Fibroblast of the aortic adventitia (primary cell): ENCODE measurements at places on chromosomes 7 and 10.

DNA sequence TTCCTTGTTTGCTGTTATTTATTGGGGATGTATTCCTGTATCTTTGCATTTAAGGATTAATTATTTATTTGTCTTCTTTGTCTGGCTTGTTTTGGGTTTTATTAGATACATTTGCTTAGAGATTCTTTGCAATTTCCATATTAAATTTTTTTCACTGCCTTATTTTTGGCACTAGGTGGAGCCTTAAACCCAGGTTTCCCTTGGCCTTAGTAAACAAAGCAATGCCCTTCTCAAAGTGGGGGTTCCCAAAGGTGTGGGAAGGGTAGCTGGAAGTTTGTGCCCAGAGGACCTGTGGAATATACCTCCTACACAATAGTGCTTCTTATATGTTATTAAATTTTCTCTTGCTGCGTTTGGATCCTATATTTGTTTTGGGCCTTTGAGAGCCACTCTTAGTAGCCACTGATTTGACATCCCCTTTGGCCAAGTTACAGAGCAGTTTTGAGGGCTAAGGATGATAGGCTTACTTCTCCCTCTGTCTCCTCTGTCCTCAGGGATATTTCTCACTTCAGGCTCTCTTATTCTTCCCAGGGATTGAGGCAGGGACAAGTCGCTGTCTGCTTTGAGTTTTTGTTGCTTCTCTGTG is 162.3 kb downstream of the ITGB1 start:
- DNase-seq, result peak; percentile 61

DNA sequence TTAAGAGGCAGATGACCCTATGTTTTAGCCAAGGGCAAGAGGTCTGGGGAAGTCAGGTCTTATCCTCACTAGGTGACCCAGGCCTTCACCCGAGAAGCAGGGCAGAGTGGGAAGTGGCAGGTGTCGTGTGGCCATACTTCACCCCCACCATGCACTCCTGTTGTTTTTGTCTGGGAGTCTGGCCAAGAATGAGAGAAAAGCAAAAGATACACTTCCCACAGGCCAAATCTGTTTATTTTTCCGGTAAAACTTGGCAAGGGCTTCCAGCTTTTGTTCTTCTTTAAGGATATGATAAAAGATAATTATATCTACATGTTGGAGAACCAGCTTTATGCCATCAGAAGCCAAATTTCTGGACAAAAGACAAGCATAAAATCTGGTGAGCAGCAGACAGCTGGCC is 137.4 kb upstream of the CDC14C start:
- no peak for DNase-seq

- no peak for DNase-seq
Observed at GRCh38 chr7:151115836-151116418, 29.7 kb downstream of the AGAP3 start.

GRCh38 chr7:40499718-40500117 is 364.9 kb downstream of the SUGCT start:
- DNase-seq, result peak; percentile 16

- DNase-seq, result peak; percentile 23
Observed at GRCh38 chr7:727806-728460, 852 bp upstream of the PRKAR1B start.

- no peak for DNase-seq
Observed at GRCh38 chr7:123367031-123367430, 167.3 kb upstream of the SLC13A1 start.

DNA sequence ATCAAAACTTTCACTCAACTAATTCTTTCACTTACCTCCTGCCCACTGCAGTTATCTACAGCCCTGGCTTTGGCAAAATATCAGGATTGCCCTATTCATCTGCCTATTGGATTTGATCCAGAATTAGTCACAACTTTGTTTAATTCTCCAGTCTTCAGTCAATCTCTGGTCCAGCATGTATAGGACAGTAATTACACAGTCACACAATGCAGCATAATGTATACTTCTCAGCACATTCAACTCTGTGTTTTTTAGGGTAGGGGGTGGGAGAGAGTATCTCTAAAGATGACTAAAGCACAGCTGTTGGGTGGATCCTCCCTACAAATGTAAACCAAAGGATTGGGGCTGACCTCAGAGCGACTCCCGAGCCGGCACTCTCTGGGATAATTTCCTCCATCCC is 17.7 kb upstream of the NRP1 start:
- DNase-seq, result peak; percentile 58

- DNase-seq, result no peak
Observed at GRCh38 chr7:35785250-35785649, 15.6 kb upstream of the SEPTIN7 start.

DNA sequence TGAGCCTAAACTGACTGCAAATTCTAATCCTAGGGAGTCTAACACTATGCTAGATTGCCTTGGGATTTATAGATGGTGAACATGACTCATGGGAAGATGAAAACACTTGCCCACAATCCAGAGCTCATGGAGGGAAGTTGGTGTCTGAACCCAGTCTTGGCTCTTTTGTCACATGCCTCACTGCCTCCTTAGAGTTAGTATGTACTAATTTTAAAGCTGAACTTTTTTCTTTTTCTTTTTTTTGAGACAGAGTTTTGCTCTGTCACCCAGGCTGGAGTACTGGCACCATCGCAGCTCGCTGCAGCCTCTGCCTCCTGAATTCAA is 14.4 kb downstream of the MRPL32 start:
- DNase-seq, result no peak

DNA sequence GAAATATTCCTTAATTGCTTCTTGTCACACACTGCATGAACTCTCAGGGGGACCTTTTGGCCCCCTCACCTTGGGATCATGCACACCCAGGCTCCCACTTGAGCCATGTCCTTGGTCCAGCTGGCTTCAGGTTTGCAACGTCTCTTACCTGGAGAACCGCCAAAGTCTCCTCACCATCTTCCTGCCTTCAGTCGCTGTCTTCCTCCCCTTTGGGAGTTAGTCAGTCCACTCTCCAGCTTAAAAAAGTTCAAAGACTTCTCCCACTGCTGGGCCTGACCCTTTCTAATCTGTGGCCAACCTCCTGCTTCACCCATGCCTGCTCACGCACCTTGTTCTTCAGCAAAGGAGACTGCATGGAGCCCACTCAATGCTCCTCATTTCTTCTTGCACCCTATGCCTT is 82.6 kb upstream of the LRRC4 start:
- no peak for DNase-seq

DNA sequence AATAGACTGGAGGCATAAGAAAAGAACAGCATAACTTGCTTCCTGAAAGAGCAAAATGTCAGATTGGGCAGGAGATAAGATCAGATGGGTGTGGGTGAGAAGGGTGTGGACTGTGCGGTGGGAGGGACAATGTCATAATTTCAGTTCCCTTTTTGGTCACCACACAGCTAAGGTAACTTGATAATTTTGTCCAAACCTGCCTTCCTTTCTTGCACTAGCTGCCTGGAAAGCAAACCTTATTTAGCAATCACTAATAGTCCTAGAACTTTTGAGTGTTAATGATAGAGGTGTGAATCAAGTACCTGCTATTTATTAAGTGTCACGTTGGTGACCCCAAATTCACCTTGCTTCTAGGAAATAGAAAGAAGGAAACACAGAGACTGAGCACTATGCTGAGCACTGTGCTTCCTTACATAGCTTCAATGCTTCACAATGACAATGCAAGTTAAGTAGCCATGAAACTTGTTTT is 72.4 kb upstream of the SP4 start:
- no peak for DNase-seq

DNA sequence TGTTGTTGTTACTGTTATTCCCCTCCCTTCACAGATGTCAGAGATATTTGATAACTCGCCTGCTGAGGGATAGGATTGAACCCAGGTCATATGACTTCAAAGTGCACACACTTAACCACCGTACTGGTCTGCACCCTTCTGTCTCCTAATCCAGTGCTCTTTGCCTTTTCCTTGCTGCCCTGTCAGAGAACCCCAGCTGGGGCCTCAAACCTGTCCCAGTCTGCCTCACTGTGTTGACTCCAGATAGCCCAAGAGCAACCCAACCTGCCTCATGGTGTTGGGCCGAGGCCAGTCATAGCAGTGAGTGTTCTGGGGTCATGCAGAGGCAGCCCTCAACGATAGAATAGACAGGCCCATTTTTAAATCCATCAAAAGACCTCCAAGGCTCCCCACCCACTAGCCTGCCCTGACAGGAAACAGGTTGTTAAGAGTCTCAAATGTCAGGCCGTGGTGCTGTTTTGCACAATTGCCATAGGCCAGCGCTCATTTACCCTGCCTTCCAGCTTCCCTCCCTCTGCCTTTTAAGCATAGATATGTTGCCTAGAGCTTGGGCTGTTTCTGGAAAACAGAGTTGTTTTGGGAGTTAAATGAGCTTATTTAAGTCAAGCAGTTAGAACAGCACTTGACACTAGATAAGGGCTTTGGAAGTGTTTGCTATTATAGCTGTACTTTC is 37.0 kb upstream of the PDCD4 start:
- DNase-seq, result peak; percentile 32

- no peak for DNase-seq
Observed at GRCh38 chr10:131920693-131921092, 19.9 kb downstream of the PPP2R2D start.

- no peak for DNase-seq
Observed at GRCh38 chr10:49318755-49319154, 19.8 kb downstream of the C10orf71 start.

DNA sequence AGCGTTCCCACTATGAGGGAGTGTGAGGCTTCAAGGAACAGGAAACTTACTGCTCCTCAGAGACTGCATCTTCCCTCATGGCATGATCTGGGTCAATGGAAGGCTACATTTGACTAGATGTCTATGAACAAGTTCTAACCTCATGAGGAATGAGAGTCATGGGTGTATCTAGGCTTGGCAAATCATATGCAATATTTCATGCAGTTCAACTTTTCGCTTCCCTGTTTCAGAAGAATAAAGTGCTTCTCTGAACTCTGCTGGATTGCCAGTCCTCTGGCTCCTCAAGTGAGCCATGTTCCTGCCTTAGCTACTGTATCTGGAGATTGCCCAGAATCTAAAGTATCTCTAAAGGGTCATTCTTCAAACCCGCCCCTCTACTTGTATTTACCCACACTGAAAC is 54.3 kb upstream of the SEMA3A start:
- no peak for DNase-seq

GRCh38 chr10:82396886-82397285 is 521.9 kb downstream of the NRG3 start:
- DNase-seq, result no peak

DNA sequence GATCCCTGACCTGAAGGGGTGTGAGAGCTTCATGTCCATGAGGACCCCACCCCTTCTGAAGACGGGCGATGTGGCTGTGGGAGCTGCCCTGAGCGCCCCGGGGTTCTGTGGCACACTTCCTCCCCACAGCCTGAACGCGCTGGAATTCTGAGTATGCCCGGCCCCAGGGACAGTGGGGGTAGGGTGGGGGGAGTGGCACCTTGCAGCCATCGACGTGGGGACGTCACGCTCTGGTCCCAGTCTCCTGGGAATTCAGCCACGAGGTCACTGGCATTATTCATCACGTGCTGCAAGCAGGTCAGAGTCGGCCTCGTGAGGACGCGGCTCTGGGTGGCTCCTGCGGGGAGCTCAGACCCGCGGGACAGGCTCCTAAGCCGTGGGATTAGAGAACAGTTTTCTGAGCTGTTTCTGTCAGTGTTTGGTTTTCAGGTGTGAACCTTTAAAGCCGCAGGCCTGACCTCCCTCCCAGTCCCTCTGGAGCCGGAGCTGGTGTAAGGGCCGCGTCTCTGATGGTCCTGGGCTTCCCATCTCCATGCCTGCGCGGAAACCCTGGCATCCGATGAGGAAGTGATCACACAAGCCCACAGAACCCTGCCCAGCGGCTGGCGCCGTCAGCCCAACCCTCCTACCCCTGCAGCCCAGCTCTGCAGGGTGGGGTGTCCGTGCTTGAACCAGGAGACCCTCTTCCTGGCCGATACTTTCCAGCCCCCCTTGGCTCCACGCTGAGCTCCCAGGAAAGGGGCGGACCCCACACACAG is 16.1 kb downstream of the GPR146 start:
- no peak for DNase-seq

DNA sequence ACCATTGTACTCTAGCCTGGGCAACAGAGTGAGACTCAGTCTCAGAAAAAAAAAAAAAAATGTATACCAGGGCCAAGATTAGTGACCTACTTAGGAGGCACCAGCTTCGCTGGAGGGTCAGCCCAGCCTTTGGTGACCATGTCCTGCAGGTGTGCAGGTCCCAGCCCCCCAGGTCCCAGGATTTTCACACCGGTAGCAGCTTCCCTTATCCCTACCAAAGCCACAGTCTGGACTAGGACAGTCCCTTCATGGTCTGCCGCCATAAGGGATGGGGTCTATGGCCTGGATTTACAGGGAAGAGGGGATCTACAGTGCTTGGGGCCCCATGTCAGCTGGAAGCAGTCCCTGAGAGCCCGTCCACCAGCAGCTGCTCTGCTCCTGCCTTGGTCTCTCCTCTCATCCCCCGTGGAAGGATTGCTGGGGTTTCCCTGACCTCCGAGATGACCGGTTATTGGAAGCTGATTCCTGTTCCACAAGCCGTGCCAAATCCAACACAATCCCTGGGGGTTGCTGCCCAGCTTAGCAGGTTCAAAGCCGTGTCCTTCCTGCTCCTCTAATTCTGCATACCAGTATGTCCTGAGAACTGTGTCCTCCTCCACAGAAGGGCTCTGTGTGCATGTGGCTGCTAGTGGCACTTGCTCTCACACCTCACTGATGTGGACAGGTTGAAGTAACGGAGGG is 11.0 kb upstream of the NDUFB2 start:
- no peak for DNase-seq

DNA sequence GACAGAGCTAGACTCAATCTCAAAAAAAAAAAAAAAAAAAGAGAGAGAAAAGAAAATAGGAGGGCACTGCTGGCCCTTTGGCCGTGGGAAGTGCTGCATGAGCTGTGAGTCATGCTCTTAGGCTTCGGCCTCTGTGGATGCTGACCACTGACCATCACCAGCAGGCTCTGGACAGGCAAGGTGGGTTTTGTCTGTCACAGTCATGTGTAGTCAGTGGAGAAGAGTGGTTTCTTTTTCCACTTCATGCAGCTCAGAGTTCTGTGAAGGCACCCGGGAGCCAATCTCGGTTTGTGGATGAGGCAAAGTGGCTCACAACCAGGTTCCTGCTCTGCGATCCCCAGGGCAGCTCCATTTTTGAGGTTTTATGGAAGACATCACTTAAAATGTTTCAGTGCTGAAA is 58.1 kb downstream of the PRTFDC1 start:
- peak; percentile 87 for DNase-seq

DNA sequence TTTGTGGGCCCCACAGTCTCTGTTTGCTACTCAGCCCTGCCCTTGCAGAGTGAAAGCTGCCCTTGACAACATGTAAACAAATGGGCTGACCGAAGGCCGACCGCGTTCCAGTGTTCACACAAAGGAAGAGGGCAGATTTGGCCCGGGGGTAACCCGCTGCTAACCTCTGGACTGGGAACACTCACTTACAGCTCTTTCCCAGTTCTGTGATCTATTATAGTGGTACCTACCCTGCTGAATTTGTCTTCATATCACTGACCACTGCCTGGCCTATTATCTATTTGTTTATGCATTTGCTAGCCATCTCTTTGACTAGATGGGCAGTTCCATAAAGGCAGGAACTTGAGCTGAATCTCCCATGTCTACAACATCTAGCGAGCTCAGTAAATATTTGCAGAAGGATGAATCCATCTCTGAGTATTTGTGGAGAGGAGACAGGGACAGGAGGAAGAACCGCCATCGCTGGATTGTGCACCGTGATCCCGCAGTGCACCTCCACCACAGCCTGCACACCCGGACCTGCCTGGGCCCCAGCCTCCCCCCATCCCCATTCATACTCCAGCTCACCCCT is 15.2 kb downstream of the SLC29A3 start:
- DNase-seq, result no peak
